ENCODE measurements at places on chromosomes 1 and 21. TPM values are rescaled to one million over a fixed set of nuclear protein-coding genes. Genes with fewer than 3 reads are reported as not detected.

Gene CD2
- polyA plus RNA-seq, result 1.9 TPM

Gene KIF2C
- polyA plus RNA-seq, result 10.9 TPM

Gene RBM34
- 55.8 TPM for polyA plus RNA-seq

Gene OLIG2
- polyA plus RNA-seq, result 0.08 TPM

Gene MIA3
- polyA plus RNA-seq, result 47.6 TPM

Gene C8A
- polyA plus RNA-seq, result not detected

Gene LRRC7
- 21.1 TPM for polyA plus RNA-seq
